ENCODE measurements at places on chromosomes 13 and 19.
A peak's percentile ranks its signal among the peaks of the same experiment; 100 is the strongest.

DNA sequence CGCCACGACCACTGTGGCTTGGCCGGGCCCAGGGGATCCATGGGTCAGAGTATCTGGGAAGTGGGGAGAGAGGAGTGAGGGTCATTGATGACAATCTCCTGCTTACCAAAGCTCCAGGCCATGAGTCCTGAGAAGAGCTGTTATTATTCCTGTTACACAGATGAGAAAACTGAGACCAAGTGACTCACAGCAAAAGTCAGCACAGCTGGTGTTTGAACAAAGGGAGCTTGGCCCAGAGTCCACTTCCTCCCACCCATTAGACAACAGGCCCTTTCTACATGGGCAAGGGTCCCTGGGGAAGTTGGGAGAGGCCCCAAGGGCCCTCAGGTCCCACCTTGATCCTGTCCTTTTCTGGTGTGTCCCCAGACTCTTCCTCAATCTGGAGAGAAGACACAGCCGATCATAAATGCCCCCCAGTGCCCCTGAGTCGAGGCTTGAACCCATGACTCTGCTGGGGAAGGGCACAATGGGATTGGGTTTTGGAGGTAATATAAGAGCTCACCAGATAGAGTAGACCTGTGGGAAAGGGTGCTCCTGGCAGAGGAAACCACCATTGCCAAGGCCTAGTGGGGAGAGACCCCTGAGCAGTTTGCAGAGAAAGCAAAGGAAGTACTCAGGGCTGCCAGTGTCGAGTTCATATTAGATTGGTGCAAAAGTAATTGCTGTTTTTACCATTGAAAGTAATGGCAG lies 6.8 kb downstream of the FUT6 start:
- H3K36me3 ChIP-seq: no peaks in the 10 kb centered on the region
- H3K27me3 ChIP-seq: no peaks in the 10 kb centered on the region
- H3K4me3 ChIP-seq: no peak overlapping the region
- H3K27ac ChIP-seq: no peak overlapping the region
- H3K4me1 ChIP-seq: peaks cover 3% of the 10 kb centered on the region

- no peak overlapping the region for H3K4me3 ChIP-seq
- H3K36me3 ChIP-seq: no peaks in the 10 kb centered on the region
- no peak for DNase-seq
- no peaks in the 10 kb centered on the region for H3K4me1 ChIP-seq
- H3K27me3 ChIP-seq: no peaks in the 10 kb centered on the region
Measured at GRCh38 chr13:108575430-108575829, 54.0 kb upstream of the MYO16 start.

DNA sequence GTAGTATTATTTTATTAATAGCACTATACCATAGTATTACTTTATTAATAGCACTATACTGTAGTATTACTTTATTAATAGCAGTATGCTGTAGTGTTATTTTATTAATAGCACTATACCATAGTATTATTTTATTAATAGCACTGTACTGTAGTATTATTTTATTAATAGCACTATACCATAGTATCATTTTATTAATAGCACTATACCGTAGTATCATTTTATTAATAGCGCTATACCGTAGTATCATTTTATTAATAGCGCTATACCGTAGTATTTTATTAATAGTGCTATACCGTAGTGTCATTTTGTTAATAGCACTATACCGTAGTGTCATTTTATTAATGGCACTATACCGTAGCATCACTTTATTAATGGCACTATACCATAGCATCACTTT lies 191.8 kb downstream of the GPC6 start:
- no peak for DNase-seq
- H3K4me1 ChIP-seq: no peaks in the 10 kb centered on the region
- H3K27me3 ChIP-seq: no peaks in the 10 kb centered on the region
- no peak overlapping the region for H3K4me3 ChIP-seq
- no peaks in the 10 kb centered on the region for H3K36me3 ChIP-seq
- no peak overlapping the region for H3K27ac ChIP-seq

GRCh38 chr19:3132971-3133792 lies 2.7 kb upstream of the GNA15 start:
- no peaks in the 10 kb centered on the region for H3K27me3 ChIP-seq
- H3K4me3 ChIP-seq: peak overlapping the region; percentile 7
- no peak for DNase-seq
- H3K4me1 ChIP-seq: no peaks in the 10 kb centered on the region
- H3K27ac ChIP-seq: peak overlapping the region; percentile 82

DNA sequence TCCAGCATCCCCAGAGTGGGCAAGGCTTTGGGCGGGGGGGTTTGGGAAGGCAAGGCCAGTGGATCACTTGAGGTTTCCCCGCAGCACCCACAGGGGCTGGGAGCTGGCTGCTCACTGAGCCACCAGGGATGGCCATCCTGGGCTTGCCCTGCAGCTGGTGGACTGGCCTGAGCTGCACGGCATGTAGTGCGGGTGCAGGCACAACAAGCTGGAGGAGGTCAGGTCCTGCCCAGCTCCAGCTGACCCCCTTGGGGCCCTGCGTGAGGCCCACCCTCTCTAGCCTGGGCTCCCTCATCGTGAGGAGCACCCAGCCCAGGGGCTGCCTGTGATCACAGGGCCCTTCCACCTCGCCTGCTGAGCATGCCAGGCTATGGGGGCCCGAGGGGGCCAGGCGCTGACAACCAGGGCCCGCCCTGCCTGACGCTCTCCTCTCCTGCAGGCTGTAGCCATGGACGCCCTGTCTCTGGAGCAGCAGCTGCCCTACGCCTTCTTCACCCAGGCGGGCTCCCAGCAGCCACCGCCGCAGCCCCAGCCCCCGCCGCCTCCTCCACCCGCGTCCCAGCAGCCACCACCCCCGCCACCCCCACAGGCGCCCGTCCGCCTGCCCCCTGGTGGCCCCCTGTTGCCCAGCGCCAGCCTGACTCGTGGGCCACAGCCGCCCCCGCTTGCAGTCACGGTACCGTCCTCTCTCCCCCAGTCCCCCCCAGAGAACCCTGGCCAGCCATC lies 22.9 kb downstream of the COMP start:
- H3K36me3 ChIP-seq: no peaks in the 10 kb centered on the region
- peaks cover 7% of the 10 kb centered on the region for H3K4me1 ChIP-seq
- DNase-seq: no peak
- H3K4me3 ChIP-seq: no peak overlapping the region

DNA sequence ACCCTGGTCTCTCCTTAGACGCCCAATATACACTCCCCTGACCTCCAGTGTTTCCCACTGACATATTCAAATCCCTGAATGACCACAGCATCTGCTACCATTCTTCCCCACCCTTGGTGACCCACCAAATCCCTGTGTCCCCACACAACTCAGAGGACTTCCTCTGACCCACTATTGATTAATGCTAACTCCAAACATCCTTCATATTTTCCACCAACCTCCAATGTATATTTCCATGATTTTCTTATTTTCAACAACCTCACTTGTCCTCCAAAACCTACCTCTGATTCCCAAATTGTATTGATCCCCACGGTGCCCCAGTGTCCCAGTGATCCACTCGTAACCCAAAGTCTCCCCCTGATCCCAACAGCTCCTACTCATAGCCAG lies 526 bp upstream of the DMWD start:
- no peak overlapping the region for H3K4me3 ChIP-seq
- H3K36me3 ChIP-seq: no peaks in the 10 kb centered on the region

DNA sequence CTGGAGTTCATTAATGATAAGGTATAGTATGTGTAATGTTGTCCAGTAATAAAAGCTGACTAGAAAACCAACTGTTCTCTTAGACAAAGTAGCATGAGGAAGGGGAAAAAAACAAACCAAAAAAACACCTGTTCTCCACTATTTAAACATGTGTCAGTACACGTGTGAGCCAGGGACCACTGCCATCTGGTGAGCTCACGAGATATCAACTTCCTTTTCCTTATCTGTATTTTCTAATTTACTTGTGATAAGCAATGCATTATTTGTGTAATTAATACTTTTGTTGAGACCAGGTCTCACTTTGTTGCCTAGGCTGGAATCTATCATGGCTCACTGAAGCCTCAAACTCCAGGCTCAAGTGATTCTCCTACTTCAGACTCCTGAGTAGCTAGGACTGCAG lies 4.3 kb upstream of the SIX5 start:
- H3K36me3 ChIP-seq: peaks cover 6% of the 10 kb centered on the region
- H3K4me1 ChIP-seq: no peaks in the 10 kb centered on the region
- no peak overlapping the region for H3K4me3 ChIP-seq
- H3K27ac ChIP-seq: peak overlapping the region; percentile 13
- no peak for DNase-seq

- DNase-seq: no peak
- H3K36me3 ChIP-seq: no peaks in the 10 kb centered on the region
- no peak overlapping the region for H3K27ac ChIP-seq
- H3K27me3 ChIP-seq: no peaks in the 10 kb centered on the region
Measured at GRCh38 chr13:98774776-98775175, 22.3 kb upstream of the SLC15A1 start.

- H3K4me3 ChIP-seq: no peak overlapping the region
- H3K4me1 ChIP-seq: no peaks in the 10 kb centered on the region
- no peaks in the 10 kb centered on the region for H3K27me3 ChIP-seq
- no peak overlapping the region for H3K27ac ChIP-seq
- no peak for DNase-seq
Measured at GRCh38 chr13:47184321-47184720, 287.5 kb upstream of the HTR2A start.

DNA sequence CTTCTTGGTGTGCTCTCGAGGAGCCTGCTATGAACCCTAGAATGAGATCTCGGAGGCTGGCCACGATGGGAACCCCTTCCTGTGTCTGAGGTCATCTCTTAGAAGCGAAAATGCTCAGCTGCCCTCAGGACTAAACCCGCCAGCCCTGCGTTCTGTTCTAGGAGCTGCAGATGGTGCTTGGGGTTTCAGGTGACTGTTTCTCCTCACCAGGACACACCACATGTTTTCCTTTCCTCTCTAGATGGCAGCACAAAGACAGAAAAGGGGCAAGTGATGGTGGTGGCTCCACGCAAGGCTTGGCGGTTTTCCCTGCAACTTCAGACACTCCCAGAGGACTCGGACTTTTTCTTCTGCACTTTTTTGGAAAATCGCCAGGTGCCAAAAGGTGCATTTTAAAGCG lies 60.1 kb downstream of the RNASEH2B start:
- no peaks in the 10 kb centered on the region for H3K4me1 ChIP-seq
- H3K36me3 ChIP-seq: no peaks in the 10 kb centered on the region
- DNase-seq: no peak
- no peak overlapping the region for H3K27ac ChIP-seq
- H3K4me3 ChIP-seq: no peak overlapping the region

GRCh38 chr19:18613589-18614234 lies 1.0 kb downstream of the TMEM59L start:
- no peak for DNase-seq
- no peaks in the 10 kb centered on the region for H3K4me1 ChIP-seq
- H3K4me3 ChIP-seq: peak overlapping the region; percentile 69
- peaks cover 15% of the 10 kb centered on the region for H3K27me3 ChIP-seq
- no peak overlapping the region for H3K27ac ChIP-seq

- H3K27me3 ChIP-seq: no peaks in the 10 kb centered on the region
- no peaks in the 10 kb centered on the region for H3K4me1 ChIP-seq
- no peak overlapping the region for H3K4me3 ChIP-seq
- DNase-seq: no peak
Measured at GRCh38 chr13:109130093-109130835, 500.9 kb downstream of the MYO16 start.

GRCh38 chr19:32580353-32580900 lies 563 bp upstream of the PDCD5 start:
- H3K27me3 ChIP-seq: no peaks in the 10 kb centered on the region
- H3K4me1 ChIP-seq: no peaks in the 10 kb centered on the region
- H3K27ac ChIP-seq: peak overlapping the region; percentile 38
- no peak for DNase-seq

DNA sequence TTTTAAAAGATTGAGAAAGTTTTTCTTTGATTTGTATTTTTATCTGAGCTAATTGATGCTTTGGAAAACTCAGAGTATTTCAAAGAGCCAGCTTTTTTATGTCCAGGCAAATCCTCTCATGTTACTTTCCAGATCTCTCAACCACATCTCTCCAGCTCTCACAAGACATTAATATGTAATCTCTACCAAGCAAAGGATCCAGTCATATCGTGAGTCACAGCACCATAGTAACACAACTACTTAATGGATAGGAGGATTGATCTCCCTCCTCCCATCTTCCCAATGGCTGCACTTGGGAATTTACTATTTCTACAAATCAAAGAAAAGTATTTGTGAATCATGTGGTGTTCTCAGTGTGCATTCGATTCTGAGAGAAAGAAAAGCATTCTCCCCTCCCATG lies 63.3 kb downstream of the POU4F1 start:
- no peak for DNase-seq
- H3K27me3 ChIP-seq: no peaks in the 10 kb centered on the region
- H3K36me3 ChIP-seq: no peaks in the 10 kb centered on the region
- no peak overlapping the region for H3K27ac ChIP-seq
- H3K4me1 ChIP-seq: no peaks in the 10 kb centered on the region
- H3K4me3 ChIP-seq: no peak overlapping the region

DNA sequence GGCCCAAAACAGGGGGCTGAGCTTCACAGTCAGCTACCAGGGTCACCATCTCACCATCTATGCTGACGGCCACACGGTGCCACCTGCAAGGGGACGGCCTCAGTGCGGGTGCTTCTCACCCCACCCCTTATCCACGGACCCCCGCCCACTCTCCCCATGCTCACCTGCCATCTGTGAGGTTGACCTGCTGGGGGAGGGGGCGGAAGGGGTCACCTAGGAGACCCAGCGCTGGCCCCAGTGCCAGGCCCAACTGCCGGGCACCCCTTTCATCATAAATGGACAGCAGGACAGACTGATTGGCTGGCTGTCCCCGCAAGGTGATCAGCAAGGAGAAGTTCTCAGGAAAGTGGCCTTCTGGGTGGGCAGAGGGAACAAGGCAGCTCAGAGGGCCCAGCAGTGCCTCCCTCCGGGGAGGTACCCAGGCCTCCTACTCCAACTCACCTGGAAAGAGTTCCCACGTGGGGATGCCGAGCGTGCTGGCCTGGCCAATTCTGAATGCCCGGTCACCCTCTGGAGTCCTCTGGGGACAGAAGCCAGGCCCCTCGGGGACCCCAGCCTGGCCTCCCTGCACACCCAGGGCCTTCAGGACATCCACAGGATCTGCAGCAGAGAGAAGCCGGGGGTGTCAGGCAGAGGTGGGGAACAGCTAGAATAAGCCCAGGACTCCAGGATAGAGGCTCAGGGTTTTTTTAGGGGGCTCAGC lies 4.5 kb downstream of the COL5A3 start:
- H3K27me3 ChIP-seq: peaks cover 31% of the 10 kb centered on the region
- H3K4me3 ChIP-seq: peak overlapping the region; percentile 53
- no peaks in the 10 kb centered on the region for H3K36me3 ChIP-seq
- peak overlapping the region; percentile 77 for H3K27ac ChIP-seq
